ENCODE measurements at places on chromosomes 5 and 9. TPM values are rescaled to one million over a fixed set of nuclear protein-coding genes. Genes with fewer than 3 reads are reported as not detected.

GPR21 gene
- total RNA-seq: 1.7 TPM

IQGAP2 gene
- total RNA-seq: 34.9 TPM

- no peak for DNase-seq
- no peaks in the 10 kb centered on the region for H3K27me3 ChIP-seq
- H3K4me3 ChIP-seq: no peak overlapping the region
- no peak overlapping the region for H3K27ac ChIP-seq
- H3K4me1 ChIP-seq: no peaks in the 10 kb centered on the region
Measured at GRCh38 chr5:143220748-143221251, 182.7 kb downstream of the NR3C1 start.

GRCh38 chr9:87336407-87336806, 161.3 kb upstream of the DAPK1 start:
- no peaks in the 10 kb centered on the region for H3K27me3 ChIP-seq
- peaks cover 7% of the 10 kb centered on the region for H3K4me1 ChIP-seq
- H3K27ac ChIP-seq: no peak overlapping the region
- H3K4me3 ChIP-seq: no peak overlapping the region

DNA sequence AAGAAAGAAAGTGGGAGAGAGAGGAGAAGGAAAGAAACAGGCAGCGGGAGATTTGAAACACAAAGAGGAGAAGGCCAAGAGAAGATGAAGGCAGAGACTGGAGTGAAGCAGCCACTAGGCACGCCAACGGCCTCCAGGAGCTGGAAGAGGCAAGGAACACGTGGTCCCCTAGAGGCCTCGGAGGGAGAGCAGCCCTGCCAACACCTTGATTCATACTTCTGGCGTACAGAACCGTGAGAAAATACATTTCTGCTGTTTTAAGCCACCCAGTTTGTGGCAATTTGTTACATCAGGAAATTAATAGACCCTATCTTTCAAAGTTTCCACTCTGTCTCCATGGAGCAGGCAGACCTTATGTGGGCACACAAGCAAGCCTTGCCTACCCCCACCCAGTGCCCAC, 133.4 kb downstream of the ACTL7B start:
- no peaks in the 10 kb centered on the region for H3K36me3 ChIP-seq
- H3K4me1 ChIP-seq: no peaks in the 10 kb centered on the region
- H3K27ac ChIP-seq: no peak overlapping the region
- no peak overlapping the region for H3K4me3 ChIP-seq
- H3K27me3 ChIP-seq: no peaks in the 10 kb centered on the region
- no peak for DNase-seq

Measured in adrenal gland (tissue), 19 donors.